ENCODE measurements at places on chromosomes 2 and 18.

GRCh38 chr2:7165736-7166135 is 248.5 kb downstream of the RNF144A start:
- no peak for DNase-seq

GRCh38 chr2:70124983-70125480 is 37.8 kb downstream of the PCBP1 start:
- peak; percentile 62 for DNase-seq

- DNase-seq, result no peak
Observed at GRCh38 chr18:79818631-79819030, 20.9 kb downstream of the KCNG2 start.

DNA sequence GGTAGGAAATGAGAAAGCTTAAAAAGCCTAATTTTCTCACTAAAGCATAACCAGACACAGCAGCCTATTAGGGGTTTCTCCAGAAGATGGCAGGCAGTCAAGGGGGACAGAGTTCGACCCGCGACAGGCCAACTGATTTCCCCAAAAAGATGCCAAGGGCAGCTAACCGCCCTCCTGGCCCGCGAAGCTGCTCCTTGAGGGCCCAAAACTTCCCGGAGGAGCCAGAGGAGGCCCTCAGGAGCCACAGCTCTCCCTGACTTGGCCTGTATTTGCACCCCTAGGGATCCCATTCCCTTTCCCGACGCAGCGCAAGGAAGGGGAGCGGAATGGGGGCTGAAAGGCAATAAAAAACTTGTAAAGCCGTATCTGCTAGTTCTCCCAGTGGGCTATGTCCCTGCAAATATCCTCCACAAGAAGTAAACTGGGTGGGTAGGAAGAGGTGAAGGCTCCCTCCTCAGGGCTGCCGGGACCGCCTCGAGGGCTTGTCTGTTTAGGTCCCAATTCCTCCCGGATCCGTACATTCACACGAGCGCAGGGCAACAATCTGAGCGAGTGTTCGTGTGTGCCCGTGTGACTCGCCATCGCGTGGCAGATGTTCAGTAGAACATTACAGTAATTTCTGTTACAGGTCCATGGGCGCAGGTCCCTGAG is 756 bp upstream of the NAGK start:
- DNase-seq, result no peak

DNA sequence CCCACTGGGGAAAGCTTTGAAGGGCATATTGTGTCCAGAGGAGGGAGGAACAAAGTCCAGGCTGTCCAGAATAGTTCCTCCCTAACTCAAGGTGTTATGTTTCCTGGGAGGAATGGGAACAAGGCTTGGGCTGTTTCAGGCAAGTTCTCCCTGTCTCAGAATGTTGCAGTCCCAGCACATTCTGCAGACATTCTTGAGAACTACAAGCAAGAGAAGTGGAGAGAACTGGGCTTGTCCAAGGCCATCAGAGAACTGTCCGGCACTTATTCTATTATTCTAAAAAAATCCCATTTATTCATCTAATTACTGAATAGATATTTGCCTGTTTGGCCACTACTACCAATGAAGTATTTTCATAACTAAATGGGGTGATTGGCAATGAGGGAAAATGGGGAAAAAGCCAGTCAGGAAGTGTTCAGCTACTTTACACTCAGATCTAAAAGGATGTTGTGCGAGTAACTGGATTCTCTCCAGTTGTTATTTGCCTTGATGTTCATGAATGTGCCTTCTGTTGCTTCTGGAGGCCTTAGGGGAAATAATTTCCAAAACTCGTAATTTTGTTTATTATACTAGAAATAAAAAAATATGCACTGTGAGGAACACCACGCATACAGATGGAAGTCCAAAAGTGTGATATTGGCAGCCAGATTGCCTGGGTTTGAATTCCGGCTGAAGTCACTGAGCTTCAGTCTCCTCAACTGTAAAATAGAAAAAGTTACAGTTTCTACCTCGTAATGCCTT is 300.1 kb upstream of the RND3 start:
- DNase-seq, result no peak

- DNase-seq, result no peak
Observed at GRCh38 chr2:69466728-69467127, 29.5 kb upstream of the NFU1 start.

DNA sequence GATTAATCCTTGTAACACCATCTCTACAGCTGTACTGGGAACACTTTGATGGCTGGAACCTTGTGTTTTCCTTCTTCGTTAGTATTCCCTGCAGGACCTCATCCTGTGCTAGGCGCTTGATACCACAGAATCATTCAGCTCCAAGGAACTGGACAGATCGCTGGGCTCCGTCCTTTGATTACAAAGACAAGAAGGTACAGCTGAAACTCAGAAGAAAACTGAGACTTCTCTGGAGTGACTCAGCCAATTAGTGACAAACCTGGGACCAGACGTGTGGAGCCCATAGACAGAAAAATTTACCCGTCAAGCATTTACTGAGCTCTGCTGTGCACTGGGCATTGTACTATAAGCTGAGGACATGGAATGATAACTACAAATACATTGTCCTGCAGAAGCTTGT is 67.3 kb downstream of the NCKAP5 start:
- DNase-seq, result no peak

DNA sequence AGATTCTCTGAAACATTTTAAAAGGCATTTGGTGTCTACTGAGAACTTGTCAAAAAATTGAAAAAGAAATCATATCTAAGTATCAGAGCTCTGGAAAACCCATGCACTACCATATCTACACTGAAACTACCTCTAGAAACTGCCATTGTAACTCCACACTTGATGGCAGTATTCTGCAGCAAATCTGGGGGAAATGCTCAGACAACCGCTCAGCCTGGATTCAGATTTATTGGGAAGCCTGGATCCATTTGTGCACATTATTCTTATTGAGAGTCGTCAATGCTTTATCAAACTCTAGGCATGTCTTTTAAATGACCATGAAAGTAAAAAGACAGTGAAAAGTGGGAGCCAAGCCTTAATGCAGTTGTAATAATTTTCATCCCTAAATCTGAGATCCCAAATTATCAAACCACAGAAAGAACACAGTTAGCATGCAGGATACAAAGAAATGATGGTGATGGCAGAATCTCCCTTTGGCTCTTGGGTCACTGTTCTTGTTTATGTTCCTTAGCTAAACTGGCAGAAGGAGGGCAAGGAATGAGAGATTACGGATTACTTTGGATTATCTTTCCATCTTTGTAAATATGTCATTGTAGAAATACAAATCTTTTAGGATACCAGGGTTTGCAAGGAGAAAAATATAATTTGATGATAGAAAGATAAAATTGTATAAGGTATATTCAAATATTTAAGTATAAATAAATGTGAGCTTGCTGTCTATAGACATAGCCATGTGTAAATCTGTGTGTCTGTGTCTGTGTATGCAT is 512.1 kb upstream of the SYT4 start:
- DNase-seq, result no peak

DNA sequence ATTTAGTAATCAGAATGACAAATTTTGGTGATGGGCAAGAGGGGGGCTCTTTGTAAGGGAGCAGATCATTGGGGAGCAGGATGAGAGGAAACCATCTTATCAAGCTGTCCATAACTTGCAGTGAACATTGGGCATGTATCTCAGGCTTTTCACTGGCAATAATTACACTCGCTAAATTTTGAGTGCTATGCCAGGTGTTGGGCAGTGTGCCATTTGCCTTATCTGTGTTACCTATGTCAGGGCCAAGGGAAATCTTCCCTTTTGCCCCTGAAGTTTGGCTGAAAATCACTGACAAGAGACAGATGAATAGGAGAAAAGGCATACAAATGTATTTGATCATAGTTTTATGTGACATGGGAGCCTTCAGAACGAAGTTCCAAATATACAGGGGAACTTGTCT is 39.0 kb downstream of the NOSTRIN start:
- DNase-seq, result no peak

GRCh38 chr2:140565756-140566155 is 1565.1 kb downstream of the LRP1B start:
- DNase-seq, result no peak

GRCh38 chr2:239649309-239649708 is 248.5 kb upstream of the HDAC4 start:
- DNase-seq, result no peak

DNA sequence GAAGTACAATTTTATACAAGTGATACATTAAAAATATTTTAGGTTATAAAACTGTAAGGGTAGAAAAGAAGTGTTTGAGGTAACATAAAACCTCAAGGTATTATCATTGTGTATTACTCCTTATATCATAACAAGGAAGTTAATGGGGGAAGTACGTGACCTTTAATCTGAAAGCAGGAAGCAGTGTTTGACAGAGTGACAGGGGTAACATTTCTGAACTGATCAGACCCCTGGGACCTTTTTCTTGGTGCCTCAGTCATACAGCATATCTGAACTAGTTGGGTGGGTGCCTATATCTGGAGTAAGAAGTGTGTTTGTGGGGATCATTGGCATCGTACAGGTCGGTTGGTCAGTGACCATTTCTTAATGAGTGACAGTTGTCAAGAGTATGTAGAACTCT is 43.0 kb downstream of the MALT1 start:
- DNase-seq, result no peak

DNA sequence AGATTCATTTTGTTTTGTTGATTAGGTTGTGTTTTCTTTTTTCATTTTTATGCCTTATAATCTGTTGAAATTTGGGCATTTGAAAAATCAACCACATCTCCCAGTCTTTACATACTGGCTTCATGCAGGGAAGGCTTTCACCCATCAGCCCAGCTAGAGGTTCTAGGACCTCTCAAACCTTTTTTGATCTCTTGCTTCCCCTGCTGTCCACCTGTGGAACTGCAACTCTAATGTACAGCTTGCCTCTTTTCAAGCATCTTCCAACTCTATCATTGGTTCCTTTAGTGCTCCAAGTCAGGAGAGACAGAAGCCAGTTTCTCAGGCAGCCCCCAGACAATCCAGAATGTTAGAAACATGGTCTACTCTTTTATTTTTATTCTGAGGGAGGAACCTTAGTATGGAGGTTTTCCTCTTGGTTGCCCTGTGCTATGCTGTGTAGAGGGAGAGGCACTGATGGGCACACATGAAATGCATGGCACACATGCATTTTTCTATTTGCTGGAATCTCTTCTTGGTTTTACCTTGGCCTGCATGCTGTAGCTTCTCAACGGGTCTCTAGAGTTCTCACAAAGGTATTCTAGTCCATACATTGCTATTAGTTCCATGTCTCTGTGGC is 107.2 kb upstream of the L3MBTL4 start:
- no peak for DNase-seq

- DNase-seq, result no peak
Observed at GRCh38 chr2:151833984-151834383, 5.8 kb upstream of the ARL5A start.

DNA sequence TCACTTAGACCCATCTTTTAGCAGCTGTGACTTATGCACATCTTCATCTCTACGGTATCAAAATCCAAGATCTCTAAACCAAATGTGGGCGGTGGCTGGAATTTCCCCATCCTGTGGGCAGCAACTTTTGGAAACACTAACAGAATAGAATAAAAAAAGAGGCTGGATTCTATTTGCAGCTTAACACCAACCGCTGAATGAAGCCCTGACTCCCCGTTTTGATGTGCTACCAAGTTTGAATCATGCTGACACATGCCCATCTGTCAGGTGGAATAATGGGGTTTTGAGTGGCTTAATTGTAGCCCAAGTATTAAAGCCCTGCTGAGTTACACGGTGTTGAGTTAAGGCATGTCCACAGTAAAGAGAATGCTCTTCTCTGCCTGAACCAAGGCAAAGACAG is 165.2 kb downstream of the MTCL1 start:
- DNase-seq, result no peak

- peak; percentile 3 for DNase-seq
Observed at GRCh38 chr18:66872277-66872676, 268.4 kb upstream of the CDH19 start.

- DNase-seq, result no peak
Observed at GRCh38 chr2:191180276-191180675, 29.5 kb upstream of the STAT4 start.

DNA sequence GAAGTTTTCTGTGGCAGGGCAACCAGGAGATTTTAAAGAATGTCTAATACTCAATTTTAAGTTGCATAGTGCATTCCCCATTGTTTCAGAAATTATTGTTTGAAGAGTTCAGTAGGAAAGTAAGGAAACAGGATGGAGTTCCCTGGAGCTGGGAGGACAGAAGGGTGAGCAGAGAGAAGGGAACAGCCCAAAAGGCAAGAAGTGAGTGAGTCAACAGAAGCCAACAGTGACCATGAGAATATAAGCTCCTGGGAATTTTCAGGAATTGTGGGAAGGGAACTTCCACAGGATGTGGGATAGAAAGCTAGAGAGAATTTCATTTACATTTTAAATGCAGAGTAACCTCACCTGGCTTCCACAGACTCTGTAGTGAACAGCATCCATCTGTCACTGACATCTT is 268.1 kb upstream of the ATP5MC3 start:
- no peak for DNase-seq

DNA sequence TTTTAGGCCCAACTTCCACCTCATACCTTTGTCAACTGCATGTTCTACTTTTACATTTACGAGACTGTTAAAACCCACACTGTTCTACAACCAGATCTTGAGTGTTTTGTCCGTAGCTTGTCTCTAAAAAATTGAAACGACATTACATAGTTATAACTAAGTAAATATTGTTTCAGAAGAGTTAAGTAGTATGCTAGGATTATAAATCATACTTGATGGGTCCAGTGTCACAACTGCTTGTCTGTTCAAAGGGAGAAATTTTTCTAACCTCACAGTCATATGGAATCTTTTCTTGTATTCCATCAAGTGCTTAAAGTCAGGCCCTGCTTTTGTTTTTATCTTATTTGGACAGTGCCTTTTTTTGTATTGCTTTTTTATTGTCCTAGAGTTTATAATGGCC is 4.3 kb downstream of the GMCL1 start:
- no peak for DNase-seq
